Fibroblast of skin of abdomen (primary cell): ENCODE measurements at places on chromosomes 5 and 9.

- DNase-seq = no peak
Measured at GRCh38 chr5:135890296-135890695, 5.3 kb downstream of the IL9 start.

- DNase-seq = no peak
Measured at GRCh38 chr5:147882586-147883313, 4.2 kb downstream of the SCGB3A2 start.

- no peak for DNase-seq
Measured at GRCh38 chr9:81722277-81722676, 32.9 kb upstream of the TLE1 start.

DNA sequence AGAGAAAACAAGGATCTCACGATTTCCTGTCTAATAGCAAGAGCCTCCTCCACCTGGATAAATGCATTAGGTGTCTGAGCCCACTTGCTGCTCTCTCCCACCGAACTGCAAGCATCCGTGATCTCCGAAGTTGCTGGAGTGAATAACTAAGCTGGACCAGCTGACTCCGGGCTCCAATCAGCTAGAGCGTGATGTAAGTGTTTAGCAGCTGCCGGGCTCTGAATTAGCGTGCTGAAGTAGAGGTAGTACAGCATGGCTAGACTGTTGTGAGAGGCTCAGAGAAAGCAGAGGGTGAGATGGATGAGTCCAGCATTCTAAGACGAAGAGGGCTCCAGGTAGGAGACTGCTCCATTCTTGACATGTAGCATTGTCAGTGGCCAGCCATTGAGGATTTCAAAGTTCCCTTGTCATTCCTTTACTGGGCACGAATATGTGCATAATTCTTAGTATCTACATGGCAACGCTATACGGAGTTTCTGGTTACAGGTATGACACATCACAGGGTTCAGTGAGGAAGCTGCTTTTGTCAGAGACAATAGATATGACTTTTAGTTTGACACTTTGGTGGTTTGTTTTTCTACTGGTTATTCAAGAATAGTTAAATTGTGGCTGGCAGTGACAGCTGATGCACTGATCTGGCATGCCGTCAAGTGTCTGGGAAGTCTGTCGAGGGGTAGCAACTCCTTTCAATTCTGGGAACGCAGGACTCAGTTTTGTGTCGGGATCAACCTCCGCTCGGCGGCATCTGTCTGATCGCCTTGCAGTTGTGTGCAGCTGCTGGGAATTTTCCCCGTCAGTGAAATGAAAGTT, 232.6 kb downstream of the MAST4 start:
- peak; percentile 77 for DNase-seq
